ENCODE measurements at places on chromosomes 4 and X.

GRCh38 chrX:16979226-16979625 lies 32.8 kb downstream of the REPS2 start:
- DNase-seq, result no peak

GRCh38 chrX:100874325-100874724 lies at the start of gene NOX1:
NOX1 (minus strand) TSS chrX:100874359; CDS start chrX:100874139, 220 bp downstream.
- DNase-seq, result no peak

DNA sequence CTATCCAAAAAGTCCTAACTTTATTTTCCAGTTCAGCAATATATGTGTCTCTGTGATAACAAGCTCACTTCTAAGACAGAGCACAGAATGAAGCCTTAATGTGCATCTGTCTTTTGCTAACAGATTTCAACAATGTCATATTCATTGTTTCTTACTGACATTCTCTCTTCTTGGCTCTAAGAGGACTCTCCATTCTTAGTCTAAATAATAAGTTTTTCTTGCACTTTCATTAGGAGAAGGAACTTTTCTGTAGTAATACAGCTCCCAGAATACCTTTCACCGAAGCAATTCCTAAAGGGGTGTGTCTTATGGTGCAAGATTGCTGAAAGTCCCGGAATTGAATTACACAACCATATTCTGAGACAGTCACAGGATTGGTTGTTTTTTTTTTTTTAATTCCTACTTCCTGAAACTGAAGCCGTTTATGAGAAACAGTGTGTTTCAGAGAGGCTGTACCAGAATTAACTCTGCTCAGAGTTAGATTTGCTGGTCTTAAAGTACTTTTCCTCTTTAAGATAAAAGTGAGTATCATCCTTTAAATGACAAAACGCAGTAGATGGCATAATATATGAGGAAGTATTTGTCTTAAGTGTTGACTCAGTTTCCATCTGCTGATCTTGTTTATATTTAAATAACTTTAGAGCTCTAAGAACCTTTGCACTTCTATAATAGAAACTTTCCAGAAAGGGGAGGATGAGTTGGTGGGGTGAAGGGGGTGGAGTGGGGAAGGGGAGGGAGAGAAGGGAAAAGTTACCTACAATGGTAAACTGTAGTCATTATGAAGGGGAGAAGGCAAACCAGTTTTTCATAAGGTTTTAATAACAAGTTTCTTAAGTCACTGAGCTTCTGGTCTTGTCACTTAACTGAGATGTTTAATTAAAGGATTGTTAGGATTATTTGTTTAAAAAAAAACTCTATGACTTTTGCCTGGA lies at the start of gene ALPK1:
Gene ALPK1 (plus strand): TSS at position 421 of the 932 bp plus-strand sequence.
- DNase-seq, result no peak

GRCh38 chr4:88775529-88775928 lies 77.9 kb upstream of the NAP1L5 start:
- DNase-seq, result no peak

Data from activated T-cell treated with anti-CD3 and anti-CD28 coated beads for 48 hours (primary cell).